ENCODE measurements at places on chromosomes 4 and X.

GRCh38 chrX:40933706-40934425 lies 151.4 kb upstream of the USP9X start:
- peak; percentile 56 for DNase-seq

- no peak for DNase-seq
Measured at GRCh38 chr4:89204624-89205023, 93.3 kb downstream of the TIGD2 start.

DNA sequence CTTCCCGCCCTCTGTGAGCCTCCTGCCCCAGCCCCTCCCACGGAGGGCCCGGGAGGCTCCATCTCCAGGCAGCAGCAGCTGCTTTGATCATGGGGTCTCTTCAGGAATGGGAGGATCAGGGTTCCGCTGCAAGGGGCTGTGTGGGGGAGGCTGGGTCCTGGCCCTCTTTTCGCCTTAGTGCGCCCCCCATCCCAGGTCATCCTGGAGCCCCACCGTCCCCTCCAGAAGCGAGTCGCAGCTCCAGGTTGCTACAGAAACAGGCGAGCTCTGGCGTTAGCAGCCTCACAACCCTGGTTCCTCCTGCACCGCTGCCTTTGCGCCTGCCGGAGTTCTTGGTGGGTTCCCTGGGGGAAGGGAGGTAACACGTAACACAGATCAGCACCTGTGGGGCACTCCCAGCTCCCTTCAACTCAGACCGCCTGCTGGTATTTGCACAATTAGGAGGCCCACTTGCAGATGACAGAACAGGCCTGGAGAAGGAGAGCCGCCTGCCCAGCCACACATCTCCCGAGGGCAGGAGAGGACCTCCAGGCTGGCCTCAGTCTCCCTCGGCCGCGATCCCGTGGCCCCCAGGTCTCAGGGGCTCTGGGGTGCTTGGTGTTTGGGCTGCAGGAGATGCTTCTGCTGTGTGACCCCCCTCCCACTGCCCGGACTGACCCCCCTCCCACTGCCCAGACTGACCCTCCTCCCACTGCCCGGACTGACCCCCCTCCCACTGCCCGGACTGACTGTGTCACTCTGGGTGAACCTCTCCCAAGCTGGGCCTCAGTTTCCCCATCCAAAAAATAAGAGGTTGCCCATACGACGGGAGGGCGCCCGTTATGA lies 64.2 kb upstream of the ADRA2C start:
- DNase-seq = no peak

DNA sequence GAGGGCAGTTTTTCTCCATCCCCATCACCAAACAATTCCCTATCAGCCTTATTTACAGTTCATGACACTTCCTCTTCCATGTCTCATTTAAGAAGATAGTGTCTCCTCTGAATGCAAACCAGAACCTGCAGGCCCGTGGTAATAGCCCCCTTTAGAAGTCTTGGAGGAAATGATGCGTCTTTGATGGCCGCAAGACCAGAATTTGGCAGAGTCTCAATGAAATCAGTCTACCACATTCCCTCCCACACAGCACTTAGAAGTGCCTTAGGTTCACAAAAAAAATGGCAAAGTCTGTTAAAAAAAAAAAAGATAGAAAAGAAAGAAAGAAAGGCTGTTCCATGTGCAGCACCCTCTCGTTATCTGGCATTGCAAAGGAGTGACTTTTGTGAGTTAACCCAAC lies 2.1 kb upstream of the KDR start:
- DNase-seq = no peak

- DNase-seq = no peak
Measured at GRCh38 chr4:117900832-117901231, 133.5 kb upstream of the NDST3 start.

DNA sequence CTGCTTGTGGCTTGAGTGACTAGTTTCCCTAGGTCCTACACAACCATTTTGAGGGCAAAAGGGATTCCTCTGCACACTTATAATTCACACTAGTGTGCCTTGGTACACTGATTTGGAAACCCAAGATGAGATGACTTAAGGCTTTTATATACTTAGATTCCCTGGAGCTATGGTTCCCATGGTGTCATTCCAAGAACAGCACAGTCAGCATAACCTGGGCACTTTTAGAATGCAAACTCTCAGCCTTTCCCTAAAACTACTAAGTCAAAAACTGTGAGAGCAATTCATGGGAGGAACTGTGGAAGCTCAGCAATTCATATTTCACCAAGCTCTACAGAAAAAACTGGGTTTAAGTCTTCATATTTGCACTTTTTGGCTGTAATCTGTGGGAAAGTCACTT lies 38.0 kb upstream of the ZC4H2 start:
- no peak for DNase-seq

DNA sequence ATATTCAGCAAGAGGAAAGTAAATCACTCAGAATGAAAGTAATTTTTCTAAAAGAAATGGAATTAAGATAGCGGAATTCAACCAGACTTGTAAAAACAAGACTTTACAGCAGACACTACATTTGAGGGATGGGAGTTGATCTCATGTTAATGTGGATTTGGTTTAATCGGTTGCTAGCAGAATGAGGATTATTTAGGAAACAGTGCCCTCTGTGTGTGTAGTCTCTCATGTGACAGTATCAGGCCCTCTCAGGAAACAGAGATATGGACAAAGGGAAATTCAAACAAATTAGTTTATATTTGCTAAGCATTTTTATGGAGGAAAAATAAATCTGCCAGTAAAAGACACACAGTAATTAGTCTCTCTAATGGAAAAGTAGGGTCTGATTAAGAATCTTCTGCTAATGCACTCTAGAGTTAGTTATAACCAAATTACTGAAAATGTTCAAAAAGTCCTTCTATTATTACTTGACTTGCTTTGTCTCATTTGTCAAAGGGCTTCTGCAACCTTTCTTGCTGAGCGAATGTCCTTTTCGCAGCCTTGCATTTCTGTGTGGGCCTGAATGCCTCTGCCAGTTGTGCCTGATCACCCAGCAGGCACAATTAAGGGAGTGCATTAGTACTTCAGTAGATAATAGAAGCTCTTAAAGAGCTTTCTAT lies 1282.3 kb upstream of the TENM3 start:
- no peak for DNase-seq

DNA sequence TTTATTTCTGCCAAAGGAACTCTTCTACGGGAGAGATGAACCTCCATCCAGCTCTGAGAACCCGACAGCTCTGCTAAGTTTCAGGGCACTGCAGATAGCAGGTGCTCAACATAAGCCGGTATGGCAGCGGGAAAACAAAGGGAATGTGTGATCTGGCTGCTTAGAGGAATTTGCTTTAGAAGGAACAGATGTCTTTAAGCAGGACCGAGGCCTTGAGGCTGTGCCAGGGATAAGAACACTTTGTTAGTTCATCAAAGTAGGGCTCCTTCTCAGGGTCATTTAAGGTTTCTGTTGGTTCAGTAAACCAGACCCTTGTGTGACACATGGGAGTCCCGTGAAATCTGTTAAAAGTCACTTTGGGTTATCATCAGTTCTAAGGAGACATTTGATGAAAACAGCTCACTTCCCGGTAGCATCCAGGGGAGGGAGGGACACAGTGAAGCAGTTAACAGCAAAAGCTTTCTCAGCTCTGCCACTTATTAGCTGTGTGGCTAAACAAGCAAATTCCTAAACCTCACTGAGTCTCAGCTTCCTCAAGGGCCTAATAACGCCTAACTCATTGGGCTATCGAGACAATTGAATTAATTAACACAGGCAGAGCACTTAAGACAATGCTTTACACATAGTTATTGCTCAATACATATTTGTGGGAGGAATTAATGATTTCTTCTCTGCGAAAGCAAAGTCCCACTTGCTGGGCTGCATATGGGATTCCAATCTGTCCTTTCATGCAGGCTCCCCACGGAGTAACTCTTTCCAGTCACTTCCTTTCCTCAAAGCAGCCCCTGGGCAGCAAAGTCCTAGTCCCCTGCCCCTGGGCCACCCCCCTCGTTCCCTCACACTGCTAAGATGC lies 2.9 kb upstream of the FTSJ1 start:
- no peak for DNase-seq

DNA sequence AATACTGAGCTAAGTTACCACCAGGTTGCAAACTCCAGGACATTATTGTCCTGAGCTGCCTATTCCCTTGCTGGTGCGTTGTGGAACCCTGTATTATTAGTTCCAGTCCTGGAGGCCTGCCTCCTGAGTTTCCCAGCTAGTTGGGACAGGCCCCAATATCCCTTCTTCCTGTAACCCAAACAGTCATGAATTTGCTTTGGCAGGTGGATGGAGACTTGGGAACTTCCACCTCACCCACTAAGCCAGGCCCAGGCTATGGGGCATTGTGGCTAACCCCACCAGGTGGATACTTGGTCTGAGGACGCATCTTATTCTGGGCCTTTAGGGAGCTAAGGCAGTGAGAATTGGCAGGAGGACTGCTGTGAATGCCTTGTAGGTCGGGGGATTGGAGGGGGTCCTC lies 5.0 kb downstream of the RBM3 start:
- no peak for DNase-seq

GRCh38 chr4:37885496-37885895 lies 5.4 kb upstream of the TBC1D1 start:
- no peak for DNase-seq

- DNase-seq = no peak
Measured at GRCh38 chr4:156581282-156582063, 390.1 kb downstream of the PDGFC start.

GRCh38 chr4:31445526-31445925 lies 725.4 kb downstream of the PCDH7 start:
- no peak for DNase-seq

DNA sequence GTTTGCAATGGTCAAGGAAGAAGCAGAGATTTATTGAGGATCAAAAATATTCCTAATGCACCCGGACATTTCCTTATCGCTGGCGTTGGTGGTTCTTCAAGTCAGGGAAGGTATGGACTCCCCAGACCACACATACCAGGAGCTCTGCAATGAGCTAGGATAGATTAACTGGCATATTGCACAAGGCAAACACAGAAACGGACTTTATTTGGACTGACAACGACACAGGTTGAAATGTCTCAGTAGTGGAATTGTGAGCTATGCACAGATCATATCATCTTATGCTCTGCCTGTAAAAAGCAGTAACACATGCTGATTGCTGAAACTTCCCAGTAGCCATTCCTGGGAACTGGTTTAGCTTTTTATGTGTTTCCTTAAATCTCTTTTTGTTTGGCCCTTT lies 1.7 kb downstream of the TSPAN7 start:
- no peak for DNase-seq

- DNase-seq = no peak
Measured at GRCh38 chr4:177204126-177204525, 105.5 kb upstream of the NEIL3 start.

- no peak for DNase-seq
Measured at GRCh38 chrX:124346117-124346876, at the start of gene SH2D1A. TSS of gene SH2D1A (plus strand) at chrX:124346563. CDS start at chrX:124346643, 80 bp downstream.

GRCh38 chr4:120293341-120293740 lies 226.7 kb upstream of the MAD2L1 start:
- peak; percentile 93 for DNase-seq

GRCh38 chr4:180790471-180790870 lies 1452.7 kb upstream of the TENM3 start:
- DNase-seq = no peak

GRCh38 chrX:13692771-13693231 lies 3.9 kb downstream of the RAB9A start:
- no peak for DNase-seq

DNA sequence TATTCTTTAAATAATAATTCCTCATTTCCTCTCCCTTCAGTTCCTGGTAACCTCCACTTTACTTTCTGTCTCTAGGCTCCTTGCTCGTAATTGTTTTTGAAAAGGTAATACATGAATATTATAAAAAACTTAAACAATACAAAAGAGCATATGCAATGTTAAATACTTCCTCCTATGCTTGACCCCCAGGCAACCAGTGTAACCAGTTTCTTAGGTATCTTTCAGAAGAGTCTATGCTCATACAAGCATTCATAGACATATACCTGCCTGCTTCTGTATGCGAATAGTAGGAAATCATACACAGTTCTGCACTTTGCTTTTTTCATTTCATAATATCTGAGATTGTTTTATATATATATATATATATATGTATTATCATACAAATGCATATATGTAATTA lies 2.6 kb upstream of the MID2 start:
- DNase-seq = no peak

DNA sequence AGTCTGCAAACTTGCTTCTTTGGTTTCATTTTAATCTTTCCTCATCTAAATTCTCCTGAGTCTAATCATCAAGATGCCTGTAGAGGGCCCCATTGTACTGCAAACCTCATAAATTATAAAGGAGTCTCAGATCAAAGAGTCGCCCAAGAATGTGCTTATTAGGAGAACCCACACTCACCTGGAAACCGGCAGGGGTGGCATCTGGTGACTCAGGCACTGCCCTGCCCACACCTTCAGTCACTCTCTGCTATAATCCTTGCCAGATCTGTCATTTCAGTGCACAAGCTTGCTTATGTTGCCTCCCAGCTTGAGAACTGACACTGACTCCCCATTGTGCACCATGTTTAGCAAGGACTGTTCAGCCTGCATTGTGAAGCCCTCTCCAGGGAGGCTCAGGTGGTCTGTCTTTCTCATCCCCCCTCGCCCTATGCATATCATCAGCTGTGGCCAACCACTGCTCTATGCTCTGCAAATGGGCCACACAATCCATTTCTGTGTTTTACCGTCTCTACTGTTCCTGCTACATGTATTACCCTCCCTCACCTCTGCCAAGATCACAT lies 12.4 kb downstream of the EPGN start:
- peak; percentile 47 for DNase-seq

GRCh38 chr4:54741202-54741601 lies 83.4 kb downstream of the KIT start:
- no peak for DNase-seq

- no peak for DNase-seq
Measured at GRCh38 chrX:44072631-44073030, 99.4 kb upstream of the NDP start.

DNA sequence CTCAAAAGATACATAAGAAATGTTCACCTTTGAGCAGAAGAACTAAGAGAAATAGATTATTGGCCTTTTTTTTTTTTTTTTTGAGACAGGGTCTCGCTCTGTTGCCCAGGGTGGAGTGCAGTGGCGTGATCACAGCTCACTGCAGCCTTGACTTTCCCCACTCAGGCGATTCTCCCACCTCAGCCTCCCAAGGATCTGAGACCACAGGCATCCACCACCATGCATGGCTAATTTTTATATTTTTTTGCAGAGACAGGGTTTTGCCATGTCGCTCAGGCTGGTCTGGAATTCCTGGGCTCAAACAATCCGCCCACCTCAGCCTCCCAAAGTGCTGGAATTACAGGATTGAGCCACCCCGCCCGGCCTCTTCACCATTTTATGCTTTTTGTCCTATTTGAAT lies 2.9 kb upstream of the TLR6 start:
- DNase-seq = no peak

DNA sequence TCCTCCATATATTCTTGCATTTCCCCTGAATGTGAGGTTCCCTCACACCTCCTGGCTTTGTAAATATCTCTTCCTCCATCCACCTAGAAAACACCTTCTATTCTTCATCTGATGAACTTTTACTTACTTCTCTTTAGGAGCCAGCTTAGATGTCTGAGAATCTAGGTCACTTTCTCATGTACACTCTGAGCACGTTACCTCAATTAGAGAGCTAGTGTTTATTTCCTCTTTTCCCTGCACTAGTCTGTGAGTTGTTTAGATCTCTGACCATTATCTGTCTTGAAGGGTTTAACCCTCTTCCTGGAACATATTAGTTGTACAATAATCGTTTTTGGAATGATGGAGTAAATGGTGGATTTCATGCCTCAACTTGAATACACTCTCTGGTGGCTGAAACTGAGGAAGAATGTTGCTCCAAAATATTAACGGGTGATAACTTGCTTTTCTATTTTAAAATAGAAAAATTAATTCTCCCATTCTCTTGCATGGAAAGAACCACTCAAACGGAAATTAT lies 8.5 kb upstream of the NEIL3 start:
- no peak for DNase-seq

GRCh38 chr4:48033825-48034413 lies 17.3 kb downstream of the NIPAL1 start:
- DNase-seq = no peak

Data from fibroblast of the conjunctiva (primary cell).